ENCODE measurements at places on chromosomes 3 and 15.
A peak's percentile ranks its signal among the peaks of the same experiment; 100 is the strongest.

DNA sequence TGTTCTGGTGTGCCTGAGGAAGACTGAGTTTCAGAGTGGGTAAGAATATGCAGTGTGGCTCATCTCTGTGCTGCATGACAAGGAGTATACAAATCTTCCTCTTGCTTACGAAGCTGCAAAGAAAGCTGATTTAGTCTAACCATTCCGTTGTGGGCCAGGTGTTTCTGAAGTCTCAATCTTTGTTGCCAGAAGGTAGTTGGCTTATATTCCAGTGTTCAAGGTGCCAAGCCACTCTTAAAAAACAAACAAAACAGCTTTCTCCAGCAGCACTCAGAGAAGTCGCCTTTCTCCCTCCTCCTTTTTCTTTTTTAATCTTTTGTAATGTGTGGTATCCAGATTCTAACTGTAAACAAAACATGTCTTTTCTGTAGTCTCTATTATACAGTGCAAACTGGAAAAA is 872.4 kb downstream of the NAALADL2 start:
- no peak for DNase-seq

DNA sequence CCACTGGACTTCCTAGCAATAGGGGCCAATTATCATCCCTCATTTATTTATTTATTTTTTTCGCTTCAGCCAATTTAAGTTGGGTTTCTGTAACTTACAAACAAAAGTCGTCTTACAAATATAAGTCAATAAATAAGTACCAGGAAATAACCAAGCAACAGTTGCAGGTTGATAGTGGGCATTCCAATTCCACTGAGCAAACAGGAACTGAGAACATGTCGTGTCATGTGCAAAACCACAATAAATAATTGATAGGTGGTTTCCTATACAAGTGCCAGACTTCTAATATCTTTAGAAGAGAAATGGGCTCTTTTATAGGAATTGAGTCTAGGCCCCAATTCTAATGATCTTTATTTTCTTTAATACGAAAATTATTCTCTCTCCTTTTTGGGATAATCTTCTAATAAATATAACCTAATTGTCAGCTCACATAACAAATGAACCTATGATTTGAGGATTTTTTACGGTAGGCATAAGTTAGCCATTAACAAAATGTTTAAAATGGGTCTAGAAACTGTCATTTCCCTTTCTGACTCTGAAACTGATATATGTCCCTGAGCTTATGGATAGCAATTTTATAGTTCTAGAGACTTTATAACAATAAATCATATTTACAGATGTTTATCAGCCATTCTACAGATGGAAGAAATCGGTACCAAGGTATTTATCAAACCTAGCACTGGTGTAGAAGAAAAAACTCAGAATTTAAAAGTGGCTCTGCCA is 571.8 kb downstream of the FOXP1 start:
- DNase-seq = peak; percentile 13

DNA sequence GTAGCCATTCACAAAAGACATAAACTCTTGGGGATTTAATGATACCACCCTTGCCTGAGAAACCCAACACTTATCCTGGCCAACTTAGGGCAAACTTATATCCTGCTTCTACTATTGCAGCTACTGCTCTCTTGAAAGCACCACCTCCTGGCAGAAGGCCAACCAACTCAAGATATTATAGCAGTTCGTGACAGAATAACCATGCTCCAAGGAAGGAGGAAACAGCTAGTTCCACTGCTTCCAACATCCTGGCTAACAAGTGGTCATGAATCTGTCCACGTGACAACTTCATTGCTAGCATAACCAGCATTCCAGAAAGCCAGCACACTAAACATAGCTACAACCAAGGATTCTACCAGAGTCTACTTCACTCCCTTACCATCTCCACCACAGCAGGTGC is 1037.5 kb downstream of the TBL1XR1 start:
- DNase-seq = no peak

- no peak for DNase-seq
These were observed 263.0 kb upstream of the NECTIN3 start for GRCh38 chr3:110808630-110809029.

- DNase-seq = no peak
These were observed 103.4 kb downstream of the IGF1R start for GRCh38 chr15:98751767-98752166.

DNA sequence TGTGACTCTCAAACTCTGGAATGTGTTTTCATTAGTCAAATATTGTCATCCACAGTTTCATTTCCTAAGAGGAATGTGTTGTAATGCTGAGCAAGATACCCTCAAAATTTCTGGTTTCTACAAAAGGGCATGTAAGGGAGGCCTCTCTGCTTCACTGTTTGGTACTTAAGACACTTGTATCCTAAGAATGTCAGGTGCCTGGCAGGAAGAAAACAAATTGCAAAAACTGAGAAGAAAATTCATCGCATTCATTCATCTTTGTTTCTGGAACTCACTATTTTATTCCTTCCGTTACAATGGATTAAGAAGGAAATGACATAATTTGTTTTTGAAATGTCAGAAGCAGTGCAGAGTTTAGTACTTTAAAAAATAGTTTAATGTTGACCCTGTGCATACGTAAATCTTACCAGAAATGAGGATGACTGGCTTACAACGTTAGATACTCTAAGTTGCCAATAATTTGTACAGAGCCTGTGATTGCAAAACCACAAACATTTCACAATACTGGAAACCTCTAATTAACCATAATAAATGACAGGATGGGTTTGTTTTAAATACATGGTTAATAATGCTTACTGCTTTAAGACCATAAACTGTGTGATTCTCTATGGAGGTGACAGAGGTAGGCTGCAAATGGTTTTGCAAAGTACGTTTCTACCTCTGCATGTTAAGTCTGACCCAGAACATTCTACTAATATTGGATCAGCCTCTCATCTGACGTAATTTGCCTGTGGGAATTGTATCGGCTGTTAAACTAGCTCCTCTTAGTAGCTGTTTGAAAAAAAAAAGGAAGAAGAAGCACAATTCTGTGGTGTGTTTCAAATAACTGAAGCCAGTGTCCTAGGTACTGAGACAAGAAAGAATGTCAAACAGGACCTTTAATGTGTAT is 477.8 kb downstream of the RBMS3 start:
- DNase-seq = no peak

- DNase-seq = no peak
These were observed 193.4 kb downstream of the SLC9A9 start for GRCh38 chr3:143654906-143655305.

DNA sequence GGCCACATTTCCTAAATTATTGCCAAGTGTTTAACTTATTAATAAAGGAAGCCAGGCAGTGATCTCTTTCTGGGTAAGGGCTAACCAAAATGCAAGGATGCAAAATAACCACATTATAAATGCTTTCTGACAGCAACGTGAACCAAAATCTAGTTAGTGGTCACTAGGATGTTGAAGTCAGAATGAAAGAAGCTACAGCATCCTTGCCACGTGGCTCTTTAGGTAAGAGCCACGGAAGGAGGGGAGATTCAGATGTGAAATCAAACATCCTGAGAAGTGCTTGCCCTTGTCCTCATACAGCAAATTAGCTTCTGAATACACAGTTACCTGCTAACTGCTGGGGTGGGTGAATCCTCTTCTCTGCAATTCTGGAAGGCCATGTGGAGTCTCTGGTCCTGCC is 246.2 kb downstream of the FEZF2 start:
- no peak for DNase-seq

DNA sequence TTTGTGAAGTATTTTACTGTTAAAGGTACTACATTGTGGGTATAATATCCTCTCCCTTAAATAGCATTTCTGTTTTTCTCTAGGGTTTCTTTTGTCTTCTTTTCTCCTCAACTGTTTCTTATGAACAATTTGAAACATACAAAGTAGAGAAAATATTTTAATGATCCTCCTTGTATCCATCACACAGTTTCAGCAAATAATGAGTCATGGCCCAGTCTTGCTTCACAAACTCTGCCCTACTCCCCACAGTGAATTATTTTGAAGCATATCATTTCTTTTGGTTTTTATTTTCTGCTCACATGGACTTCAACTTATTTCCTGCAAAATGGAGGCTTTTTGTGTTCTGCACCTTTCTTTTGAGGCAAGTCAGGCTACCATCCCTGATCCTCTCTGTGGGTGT is 6.1 kb upstream of the SCAANT1 start:
- no peak for DNase-seq

DNA sequence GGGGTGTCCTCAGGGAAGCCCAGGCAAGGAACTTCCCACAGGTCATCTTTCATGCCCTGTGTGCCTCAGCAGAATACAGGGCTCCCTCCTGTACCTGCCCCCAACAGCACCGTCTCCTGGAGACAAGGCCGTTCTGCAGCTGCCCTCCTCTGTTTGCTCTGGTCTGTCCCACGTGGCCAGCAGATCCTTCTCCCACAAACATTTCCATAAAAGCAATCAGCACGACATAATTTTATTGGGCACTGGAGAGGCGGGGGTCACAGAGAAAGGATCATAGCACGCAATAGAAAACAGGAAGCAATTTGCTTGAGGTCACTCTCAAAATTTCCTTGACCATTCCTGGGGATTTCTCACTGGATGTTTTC is 29.4 kb downstream of the STARD5 start:
- peak; percentile 31 for DNase-seq

- no peak for DNase-seq
These were observed 18.0 kb downstream of the SCG5 start for GRCh38 chr15:32659340-32660155.

DNA sequence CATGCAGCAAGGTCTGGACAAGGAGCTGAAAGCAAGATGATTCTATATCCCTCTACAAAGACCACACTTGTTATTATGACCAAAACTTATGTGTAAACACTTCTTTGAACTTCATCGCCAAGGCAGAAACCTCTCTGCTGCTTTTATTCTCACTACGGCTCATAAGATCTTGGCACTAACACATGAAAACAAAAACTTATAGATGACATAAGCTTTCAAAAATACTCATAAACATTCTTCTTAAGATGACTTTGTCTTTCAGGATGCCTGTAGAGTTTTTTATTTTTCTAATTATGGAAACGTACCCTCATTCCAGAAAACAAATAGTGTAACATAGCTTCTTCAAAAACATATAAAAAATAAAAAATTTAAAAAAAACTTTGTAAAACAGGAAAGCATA is 12.5 kb upstream of the C15orf61 start:
- no peak for DNase-seq

GRCh38 chr15:85381850-85382751 is 1.7 kb downstream of the AKAP13 start:
- no peak for DNase-seq

DNA sequence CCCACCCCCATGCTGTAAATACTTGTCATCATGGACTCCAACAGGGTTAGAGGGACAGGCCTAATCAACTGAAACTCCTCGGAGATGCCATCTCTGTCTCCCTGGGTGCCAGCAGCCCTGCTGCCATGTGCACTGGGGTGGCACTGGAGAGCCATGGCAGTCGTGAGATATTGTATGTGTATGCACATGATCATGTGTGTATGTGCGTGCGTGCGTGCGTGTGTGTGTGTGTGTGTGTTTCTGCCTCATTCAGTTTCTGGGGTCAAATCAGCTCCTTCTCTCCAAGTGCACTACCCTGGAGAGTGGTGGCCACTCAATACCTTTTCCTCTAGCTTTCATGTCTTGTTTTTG is 3.2 kb upstream of the APEH start:
- DNase-seq = no peak

DNA sequence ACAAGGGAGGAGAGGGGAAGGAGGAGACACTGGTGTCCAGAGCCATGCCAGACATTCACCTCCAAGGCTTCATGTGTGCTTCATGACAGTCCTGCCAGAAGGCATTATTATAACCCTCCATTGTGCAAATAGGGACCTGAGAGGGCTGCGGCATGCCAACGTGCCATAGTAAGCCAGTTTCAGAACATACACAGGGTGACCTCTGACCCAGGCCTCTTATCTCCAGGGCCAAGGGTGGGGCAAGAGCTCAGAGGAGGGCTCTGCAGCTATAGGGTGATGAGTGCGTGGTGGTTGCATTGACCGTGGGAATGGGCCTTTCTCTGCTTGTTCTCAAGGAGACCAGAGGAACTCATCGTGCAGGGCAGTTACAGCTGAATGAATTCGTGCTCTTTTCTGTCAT is 9.7 kb upstream of the ACSBG1 start:
- DNase-seq = no peak

GRCh38 chr3:53694046-53694445 is 152.2 kb downstream of the CHDH start:
- no peak for DNase-seq

DNA sequence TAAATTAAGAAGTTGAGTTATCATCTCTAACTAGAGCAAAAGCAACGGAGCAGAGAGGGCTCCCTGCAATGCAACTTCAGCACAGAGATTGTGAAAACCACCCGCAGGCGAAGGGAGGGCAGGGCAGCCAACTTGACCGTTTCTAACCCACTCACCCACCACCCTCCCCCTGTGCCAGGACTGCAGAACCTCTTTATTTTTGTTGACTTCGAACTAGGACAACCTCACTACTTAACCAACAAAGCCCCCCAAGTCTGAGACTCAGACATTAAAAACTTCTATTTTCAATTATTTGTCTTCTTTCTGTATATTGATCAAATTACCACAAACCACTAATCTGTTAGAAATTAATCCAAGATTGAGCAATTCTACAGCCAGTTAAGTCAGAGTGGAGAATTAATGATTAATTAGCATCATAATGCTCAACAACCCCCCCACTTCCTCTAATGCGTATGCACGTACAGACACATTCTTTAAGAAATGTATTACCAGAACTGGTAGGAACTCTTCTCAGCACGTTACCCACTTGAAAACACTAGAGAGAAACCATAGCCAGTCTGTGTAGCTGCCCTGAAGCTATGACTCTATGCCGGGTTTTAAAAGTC is 2.0 kb downstream of the MGLL start:
- DNase-seq = no peak

DNA sequence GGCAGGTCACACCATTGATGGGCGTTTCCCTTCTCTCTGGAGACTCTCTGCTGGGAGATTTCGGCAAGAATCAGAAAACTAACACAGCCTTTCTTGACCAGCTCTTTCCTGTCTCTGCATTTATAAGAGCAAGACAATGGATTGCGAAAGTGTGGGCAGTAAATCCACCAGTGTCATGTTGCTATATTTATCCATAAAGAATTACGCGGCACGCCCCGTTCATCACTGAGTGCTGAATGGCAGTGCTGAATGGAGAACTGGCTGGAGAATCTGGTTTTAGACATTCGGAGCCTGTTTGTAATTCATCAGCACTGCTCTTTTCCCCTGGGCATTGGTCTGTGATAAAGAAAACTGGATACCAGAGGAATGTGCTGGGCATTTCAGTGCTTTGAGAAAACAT is 2.0 kb upstream of the CEMIP start:
- no peak for DNase-seq

GRCh38 chr15:60933900-60934885 is 294.9 kb downstream of the RORA start:
- no peak for DNase-seq

DNA sequence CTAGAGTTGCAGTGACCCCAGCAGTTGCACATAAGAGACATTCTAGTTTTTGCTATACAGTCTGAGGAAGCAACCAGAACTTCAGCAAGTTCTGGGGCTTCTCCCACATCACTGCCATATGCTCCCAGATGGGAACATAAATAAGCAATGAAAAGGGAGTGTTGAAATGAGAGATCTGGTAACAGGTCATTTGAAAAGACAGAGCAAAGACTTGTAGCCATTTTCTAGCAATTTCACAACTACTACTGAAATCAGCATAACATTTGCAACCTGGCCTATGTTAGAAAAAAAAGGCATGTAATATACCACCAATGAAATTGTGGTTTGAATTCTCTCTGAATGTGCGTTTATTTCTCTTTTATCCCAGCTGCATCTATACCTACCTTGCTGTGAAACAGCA is 57.5 kb downstream of the NUDT16 start:
- no peak for DNase-seq

GRCh38 chr3:45092132-45093031 is 53.8 kb downstream of the CDCP1 start:
- DNase-seq = no peak
